ENCODE measurements at places on chromosomes 6 and 20. TPM values are rescaled to one million over a fixed set of nuclear protein-coding genes. Genes with fewer than 3 reads are reported as not detected.
A peak's percentile ranks its signal among the peaks of the same experiment; 100 is the strongest.

Gene ZBTB46
- total RNA-seq: 0.88 TPM

Gene MEP1A
- not detected for total RNA-seq

Gene ZC3H12D
- 89.9 TPM for total RNA-seq

Gene MED20
- 21.6 TPM for total RNA-seq

Gene ARMC2
- total RNA-seq: 3.9 TPM

Gene TPMT
- 4.9 TPM for total RNA-seq

Gene SLC17A3
- 0.21 TPM for total RNA-seq

DNA sequence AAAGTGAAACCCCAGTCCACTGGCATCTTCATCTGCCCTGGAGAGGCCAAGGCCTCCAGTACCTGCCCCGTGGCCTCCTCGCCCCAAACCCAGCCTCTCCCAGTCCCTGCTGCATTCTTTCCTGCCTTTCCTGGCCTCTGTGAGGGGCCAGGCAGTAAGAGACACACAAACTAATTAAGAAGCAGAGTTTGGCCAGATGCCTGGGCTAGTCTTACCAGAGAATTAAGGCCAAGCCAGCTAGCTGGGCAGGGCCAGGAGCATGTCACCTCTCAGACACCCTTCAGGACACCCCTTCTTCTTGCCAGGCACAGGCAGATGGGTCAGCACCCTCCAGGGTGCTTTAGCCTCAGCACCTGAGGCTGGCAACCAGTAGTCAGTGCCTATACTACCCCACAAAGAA lies 2.4 kb downstream of the MDGA1 start:
- H3K4me1 ChIP-seq: peaks cover 30% of the 10 kb centered on the region
- peak overlapping the region; percentile 60 for H3K4me3 ChIP-seq
- DNase-seq: no peak
- H3K27me3 ChIP-seq: peaks cover 48% of the 10 kb centered on the region
- no peaks in the 10 kb centered on the region for H3K36me3 ChIP-seq

- no peak overlapping the region for H3K27ac ChIP-seq
- no peaks in the 10 kb centered on the region for H3K36me3 ChIP-seq
- H3K27me3 ChIP-seq: peaks cover 6% of the 10 kb centered on the region
These were observed 18.7 kb upstream of the PRIM2 start for GRCh38 chr6:57298741-57299140.

- H3K36me3 ChIP-seq: no peaks in the 10 kb centered on the region
- no peak overlapping the region for H3K27ac ChIP-seq
- H3K4me3 ChIP-seq: no peak overlapping the region
- DNase-seq: no peak
These were observed 57.8 kb downstream of the PHACTR3 start for GRCh38 chr20:59662161-59662560.

GRCh38 chr6:74755196-74755595 lies 450.7 kb downstream of the COL12A1 start:
- H3K36me3 ChIP-seq: no peaks in the 10 kb centered on the region
- DNase-seq: no peak
- H3K27me3 ChIP-seq: no peaks in the 10 kb centered on the region
- no peak overlapping the region for H3K4me3 ChIP-seq
- no peaks in the 10 kb centered on the region for H3K4me1 ChIP-seq

- no peak overlapping the region for H3K4me3 ChIP-seq
- DNase-seq: no peak
- no peaks in the 10 kb centered on the region for H3K36me3 ChIP-seq
- peaks cover 9% of the 10 kb centered on the region for H3K4me1 ChIP-seq
These were observed 173.7 kb upstream of the THEMIS start for GRCh38 chr6:128074567-128074966.

- H3K27ac ChIP-seq: no peak overlapping the region
- no peaks in the 10 kb centered on the region for H3K4me1 ChIP-seq
- DNase-seq: no peak
- H3K27me3 ChIP-seq: no peaks in the 10 kb centered on the region
These were observed 95.4 kb downstream of the BCAS1 start for GRCh38 chr20:53974785-53975555.

GRCh38 chr6:131657630-131658111 lies 20.6 kb downstream of the ENPP3 start:
- H3K36me3 ChIP-seq: no peaks in the 10 kb centered on the region
- no peak overlapping the region for H3K27ac ChIP-seq
- DNase-seq: no peak
- H3K4me3 ChIP-seq: no peak overlapping the region

DNA sequence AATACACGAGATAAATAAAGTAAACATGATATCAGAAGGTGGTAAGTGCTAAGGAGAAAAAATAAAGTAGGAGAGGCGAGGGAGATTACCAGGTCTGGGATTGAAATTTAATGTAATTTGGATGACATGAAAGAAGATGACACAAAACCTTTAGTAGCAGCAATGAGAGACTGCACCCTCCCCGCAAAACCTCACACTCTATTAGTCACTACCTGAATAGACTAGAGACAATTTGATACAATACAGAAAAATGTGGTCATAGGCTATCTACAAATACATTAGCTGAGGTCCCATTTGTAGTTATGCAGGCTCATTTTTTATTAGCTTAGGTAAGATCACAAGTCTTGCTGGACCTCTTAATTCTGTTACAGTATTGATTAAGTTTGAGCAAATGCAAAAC lies 125.5 kb downstream of the LRFN2 start:
- H3K4me1 ChIP-seq: no peaks in the 10 kb centered on the region
- no peaks in the 10 kb centered on the region for H3K36me3 ChIP-seq
- no peaks in the 10 kb centered on the region for H3K27me3 ChIP-seq
- no peak overlapping the region for H3K4me3 ChIP-seq

DNA sequence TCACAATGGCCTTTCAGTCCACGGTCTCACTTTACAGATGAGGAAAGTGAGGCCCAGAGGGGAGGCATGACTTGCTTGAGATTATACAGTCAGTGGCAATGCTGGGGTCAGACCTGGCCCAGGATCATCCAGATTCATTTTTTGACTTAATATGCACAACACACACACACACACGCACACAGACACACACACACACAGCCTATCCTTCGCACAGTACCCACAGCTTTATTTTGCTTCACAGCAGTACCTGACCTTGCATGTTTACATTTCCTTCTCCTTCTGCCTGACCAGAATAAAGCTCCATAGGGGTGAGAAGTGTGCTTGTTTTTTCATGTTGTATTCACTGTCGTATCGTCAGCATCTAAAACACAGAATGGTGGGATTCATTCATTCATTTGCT lies 79.8 kb downstream of the VEGFA start:
- no peak overlapping the region for H3K27ac ChIP-seq
- DNase-seq: no peak
- H3K4me1 ChIP-seq: no peaks in the 10 kb centered on the region
- no peak overlapping the region for H3K4me3 ChIP-seq
- peaks cover 5% of the 10 kb centered on the region for H3K27me3 ChIP-seq

DNA sequence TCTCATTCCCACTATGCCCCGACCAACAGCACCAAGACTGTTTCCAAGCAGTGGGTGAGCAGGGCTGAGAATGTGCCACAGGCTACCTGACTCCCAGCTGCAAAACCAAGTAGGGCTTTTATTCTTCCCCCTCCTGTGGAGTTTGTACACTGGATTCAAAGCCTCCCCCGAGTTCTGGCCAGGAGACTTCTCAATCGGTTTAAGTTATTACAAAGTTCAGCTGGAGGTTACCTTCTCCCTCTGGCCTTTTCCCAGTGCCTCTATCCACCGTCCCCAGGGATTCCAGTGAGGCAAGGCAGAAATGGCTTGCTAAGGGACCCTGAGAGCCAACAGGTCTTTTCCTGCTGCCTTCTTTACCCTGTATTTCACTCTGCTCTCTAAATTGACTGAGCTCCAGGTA lies 217.0 kb downstream of the ADGRG6 start:
- DNase-seq: no peak
- H3K27ac ChIP-seq: no peak overlapping the region
- H3K4me3 ChIP-seq: no peak overlapping the region
- no peaks in the 10 kb centered on the region for H3K36me3 ChIP-seq

DNA sequence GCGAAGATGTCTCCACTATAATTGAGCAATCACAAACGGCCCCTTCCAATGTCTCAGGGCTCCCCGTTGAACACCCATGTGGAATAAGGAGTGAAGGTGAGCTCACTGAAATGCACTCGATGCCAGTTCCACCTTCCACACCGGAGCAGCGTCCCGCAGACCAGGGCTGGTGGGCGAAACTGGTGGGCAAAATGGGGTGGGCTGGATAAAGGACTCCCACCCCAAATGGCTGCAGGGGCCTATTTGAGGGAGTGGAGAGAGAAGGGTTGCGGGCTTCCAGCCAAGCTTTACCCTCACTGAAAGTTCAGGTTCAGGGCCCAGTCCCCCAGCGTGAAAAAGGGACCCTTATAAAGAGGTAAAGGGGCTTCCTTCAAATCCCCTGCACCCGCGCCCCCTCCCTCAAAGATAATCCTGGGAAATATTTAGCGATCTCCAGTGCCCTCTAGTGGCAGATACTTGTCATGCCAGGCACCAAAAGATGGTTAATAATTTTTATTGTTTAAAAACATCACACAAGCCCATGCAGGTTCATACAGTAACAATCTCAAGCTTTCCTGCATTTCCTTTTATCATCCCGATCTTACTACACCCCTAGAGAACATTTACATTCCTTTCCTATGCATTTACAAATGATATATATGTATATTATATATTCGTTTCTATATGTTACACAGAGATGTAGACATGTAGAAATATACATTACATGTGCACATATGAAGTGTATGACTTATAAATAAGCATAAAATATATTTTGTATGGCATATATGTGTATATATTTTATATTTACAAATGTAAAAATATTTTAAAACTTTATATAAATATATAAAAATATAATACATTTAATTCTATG lies 58.2 kb upstream of the NKX2-2 start:
- peaks cover 6% of the 10 kb centered on the region for H3K4me1 ChIP-seq
- no peaks in the 10 kb centered on the region for H3K36me3 ChIP-seq
- peak; percentile 25 for DNase-seq
- H3K27me3 ChIP-seq: peaks cover 12% of the 10 kb centered on the region

DNA sequence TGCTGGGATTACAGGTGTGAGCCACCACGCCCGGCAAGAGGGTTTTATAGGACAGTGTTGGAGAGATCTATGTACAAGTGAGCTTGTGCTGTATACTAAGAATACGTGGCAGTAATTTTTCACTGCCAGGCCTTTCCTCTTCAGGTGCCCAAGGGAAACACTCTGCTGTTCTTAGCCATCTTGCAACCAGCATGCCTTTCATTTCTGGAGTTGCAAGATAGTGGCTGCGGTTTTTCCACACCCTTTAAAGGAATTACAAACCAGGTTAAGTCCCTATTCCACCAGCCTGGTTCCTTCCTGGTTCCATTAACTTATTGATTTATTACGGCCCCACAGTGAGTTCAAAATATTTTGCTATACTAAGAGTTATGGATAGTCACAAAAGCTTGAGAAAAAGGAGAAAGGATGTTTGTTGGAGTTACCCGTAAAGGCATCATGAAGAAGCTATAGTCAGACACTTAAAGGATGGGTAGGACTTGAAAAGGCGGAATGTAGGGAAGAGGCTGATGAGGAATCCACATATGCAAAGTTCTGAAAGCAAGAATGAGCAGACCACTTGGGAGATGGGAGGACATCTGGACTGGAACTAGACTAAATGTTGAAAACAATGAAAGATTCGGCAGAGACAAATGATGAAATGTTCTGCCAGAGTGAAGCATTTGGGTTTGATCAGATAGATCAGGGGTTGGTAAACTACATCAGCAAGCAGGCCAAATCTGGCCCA lies 61.4 kb upstream of the ASIP start:
- no peaks in the 10 kb centered on the region for H3K36me3 ChIP-seq
- no peaks in the 10 kb centered on the region for H3K4me1 ChIP-seq
- peaks cover 4% of the 10 kb centered on the region for H3K27me3 ChIP-seq
- no peak for DNase-seq
- no peak overlapping the region for H3K4me3 ChIP-seq
- no peak overlapping the region for H3K27ac ChIP-seq

- peaks cover 16% of the 10 kb centered on the region for H3K36me3 ChIP-seq
- H3K27me3 ChIP-seq: no peaks in the 10 kb centered on the region
- H3K27ac ChIP-seq: no peak overlapping the region
These were observed 29.7 kb upstream of the POLR1H start for GRCh38 chr6:30031381-30031780.

- H3K27ac ChIP-seq: no peak overlapping the region
- H3K36me3 ChIP-seq: no peaks in the 10 kb centered on the region
- no peaks in the 10 kb centered on the region for H3K27me3 ChIP-seq
- no peak for DNase-seq
These were observed 238.6 kb downstream of the LRFN2 start for GRCh38 chr6:40348591-40348990.

- no peaks in the 10 kb centered on the region for H3K36me3 ChIP-seq
- H3K4me1 ChIP-seq: no peaks in the 10 kb centered on the region
- no peak overlapping the region for H3K27ac ChIP-seq
- H3K27me3 ChIP-seq: no peaks in the 10 kb centered on the region
- DNase-seq: no peak
- no peak overlapping the region for H3K4me3 ChIP-seq
These were observed 161.7 kb downstream of the PAK5 start for GRCh38 chr20:9677100-9677623.

GRCh38 chr6:82612475-82613039 lies 248.9 kb downstream of the TPBG start:
- no peak overlapping the region for H3K27ac ChIP-seq
- H3K27me3 ChIP-seq: peaks cover 2% of the 10 kb centered on the region
- H3K36me3 ChIP-seq: no peaks in the 10 kb centered on the region
- no peak overlapping the region for H3K4me3 ChIP-seq
- DNase-seq: no peak

- no peaks in the 10 kb centered on the region for H3K4me1 ChIP-seq
- no peaks in the 10 kb centered on the region for H3K36me3 ChIP-seq
These were observed 18.6 kb upstream of the COL12A1 start for GRCh38 chr6:75224303-75224926.

DNA sequence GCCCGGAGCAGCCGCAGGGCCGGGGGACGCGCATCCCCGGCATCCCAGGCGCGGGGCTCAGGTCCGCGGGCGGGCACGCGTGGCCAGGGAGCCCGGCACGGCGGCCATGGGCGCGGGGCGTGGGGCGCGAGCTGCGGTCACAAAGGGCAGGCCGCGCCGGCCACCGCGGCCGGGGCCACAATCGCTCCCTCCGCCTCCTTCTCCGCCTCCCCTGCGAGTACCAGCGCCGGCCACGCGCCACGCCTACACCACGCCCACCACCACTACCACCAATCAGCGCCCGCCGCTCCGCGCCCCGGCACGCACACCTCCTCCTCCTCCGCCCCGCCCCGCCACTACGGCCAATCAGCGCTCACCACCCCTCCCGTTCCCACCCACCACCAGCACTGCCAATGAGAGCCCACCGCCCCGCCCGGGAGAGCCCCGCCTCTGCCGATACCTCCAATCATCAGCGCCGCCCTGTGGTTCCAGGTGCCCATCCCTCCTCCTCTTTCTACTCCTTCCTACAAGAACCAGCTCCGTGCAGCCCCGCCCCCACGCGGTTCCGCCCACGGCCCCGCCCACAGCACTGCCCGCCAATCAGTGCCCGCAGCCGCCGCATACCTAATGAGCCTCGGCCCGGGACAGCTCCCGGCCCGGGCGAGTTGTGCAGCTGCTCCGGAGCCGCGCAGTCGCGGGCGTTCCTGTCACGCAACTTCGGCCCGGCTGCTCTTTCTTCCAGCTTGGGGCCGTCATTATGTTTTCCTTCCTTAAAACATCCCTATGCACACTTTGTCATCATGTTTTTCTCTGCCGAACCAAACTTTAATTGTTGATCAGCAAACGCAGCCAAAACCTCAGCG lies at the start of gene RPS6KA2:
Gene RPS6KA2, minus strand, starts transcription at position 219 of the 842 bp plus-strand sequence. CDS start 232 bp downstream, outside the sequence.
- peaks cover 14% of the 10 kb centered on the region for H3K4me1 ChIP-seq
- H3K27ac ChIP-seq: peak within 1 kb of the TSS; percentile 77
- H3K36me3 ChIP-seq: no peaks in the 10 kb centered on the region
- peak within 1 kb of the TSS; percentile 71 for H3K4me3 ChIP-seq
- peak; percentile 100 for DNase-seq
- peaks cover 22% of the 10 kb centered on the region for H3K27me3 ChIP-seq

Data from activated CD4-positive, alpha-beta T cell treated with anti-CD3 and anti-CD28 coated beads for 36 hours (primary cell).